Right hindlimb (tissue), 1 donor: ENCODE measurements at places on chromosomes 2 and 18.

DNA sequence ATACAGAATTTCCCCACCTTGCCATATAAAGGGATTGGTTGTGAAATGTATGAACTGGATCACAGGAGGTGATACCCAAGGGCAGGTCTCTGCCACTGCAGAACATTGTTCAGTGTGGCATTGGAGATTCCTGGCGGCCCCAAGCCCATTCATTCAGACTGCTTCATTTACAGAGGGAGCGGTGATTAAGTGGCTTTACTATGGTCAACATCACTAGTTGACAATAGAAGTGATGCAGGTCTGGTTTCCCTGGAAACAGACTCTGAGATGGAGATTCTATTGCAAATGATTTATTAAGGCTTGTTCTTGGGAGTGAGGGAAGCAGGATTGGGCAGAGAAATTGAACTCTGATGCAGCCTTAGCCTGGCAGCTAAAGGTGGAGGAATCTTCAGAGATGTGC is 62.4 kb downstream of the ZDBF2 start:
- no peak for DNase-seq

- no peak for DNase-seq
Observed at GRCh38 chr2:20666005-20666303, 990 bp upstream of the GDF7 start.

- no peak for DNase-seq
Observed at GRCh38 chr18:13138420-13139139, 80.0 kb upstream of the LDLRAD4 start.

DNA sequence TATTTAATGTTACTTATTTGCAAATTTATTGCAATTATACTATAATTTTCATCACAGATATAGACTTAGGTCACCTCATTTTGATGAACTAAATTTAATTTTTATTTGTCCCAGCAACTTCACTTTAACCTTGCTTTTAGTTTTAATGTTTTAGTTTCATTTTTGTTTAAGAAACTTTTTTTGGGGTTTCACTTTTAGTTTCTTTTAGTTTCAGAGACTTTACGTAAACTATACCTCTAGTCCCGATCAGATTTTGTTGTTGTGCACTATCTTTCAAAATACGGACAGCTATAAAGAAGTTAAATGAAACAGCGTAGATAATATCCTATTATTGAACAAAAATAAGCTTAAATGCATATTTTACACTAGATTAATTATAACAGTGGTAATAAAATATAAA is 460.5 kb downstream of the ERBB4 start:
- DNase-seq, result no peak

- DNase-seq, result no peak
Observed at GRCh38 chr2:36403675-36404230, 48.2 kb downstream of the CRIM1 start.

- peak; percentile 43 for DNase-seq
Observed at GRCh38 chr18:46360866-46361265, 256.7 kb downstream of the HAUS1 start.

GRCh38 chr2:194087089-194087958 is 1569.7 kb upstream of the SLC39A10 start:
- no peak for DNase-seq

- no peak for DNase-seq
Observed at GRCh38 chr2:1900732-1901131, 156.4 kb upstream of the PXDN start.

DNA sequence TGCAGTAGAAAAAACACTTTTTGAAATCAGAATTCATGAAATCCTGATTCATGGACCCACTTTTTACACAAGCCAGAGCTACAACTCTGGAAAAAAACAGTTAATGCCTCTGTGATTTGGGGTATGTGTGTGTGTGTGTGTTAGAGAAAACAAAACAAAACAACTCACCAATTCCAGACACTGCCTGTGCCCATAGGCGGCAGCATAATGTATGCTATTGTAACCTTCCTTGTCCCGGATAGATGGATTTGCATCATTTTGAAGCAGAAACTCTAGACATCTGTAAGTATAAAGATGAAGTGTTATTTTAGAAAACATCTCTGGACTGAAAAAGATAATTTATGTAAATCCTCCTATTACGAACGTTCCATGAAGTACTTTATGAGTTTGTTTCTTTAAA is 152.0 kb upstream of the PGAP1 start:
- no peak for DNase-seq

DNA sequence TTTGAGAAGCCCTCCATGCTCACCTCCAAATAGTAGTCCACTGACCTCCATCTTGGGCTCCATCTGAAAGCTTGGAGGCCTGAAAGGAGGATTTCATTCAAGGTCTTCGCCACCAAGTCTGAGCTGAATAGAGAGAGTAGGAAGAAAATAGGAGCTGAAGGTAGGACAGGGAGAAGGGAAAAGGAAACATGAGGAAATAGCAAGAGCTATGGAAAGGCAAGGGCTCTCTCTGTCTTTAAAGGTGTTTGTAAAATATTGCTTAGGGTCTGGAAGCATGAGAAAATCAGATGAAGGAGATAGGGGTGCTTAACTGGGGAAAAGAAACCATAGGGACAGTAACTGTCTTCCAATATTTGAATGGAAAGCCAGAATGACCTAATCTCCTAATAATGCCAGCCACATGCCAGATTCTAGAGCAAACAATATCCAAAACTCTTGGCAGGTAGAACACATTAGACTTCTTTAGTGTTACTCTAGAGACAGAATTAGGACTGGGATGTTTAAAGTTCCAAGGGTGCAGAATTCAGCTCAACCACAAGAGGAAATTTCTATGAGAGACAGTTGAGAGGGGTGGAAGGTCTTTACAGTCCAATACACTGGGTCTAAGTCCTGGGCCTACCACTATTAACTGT is 67.4 kb downstream of the NAB1 start:
- no peak for DNase-seq
